ENCODE measurements at places on chromosomes 12 and 14.

- DNase-seq = no peak
Observed at GRCh38 chr14:83173687-83174086, 1640.0 kb upstream of the SEL1L start.

- DNase-seq = peak; percentile 54
Observed at GRCh38 chr12:22625762-22626294, 857 bp downstream of the ETNK1 start.

- peak; percentile 13 for DNase-seq
Observed at GRCh38 chr12:121033625-121034349, 5.3 kb downstream of the OASL start.

GRCh38 chr14:105074601-105075053 is 9.4 kb upstream of the GPR132 start:
- DNase-seq = no peak

DNA sequence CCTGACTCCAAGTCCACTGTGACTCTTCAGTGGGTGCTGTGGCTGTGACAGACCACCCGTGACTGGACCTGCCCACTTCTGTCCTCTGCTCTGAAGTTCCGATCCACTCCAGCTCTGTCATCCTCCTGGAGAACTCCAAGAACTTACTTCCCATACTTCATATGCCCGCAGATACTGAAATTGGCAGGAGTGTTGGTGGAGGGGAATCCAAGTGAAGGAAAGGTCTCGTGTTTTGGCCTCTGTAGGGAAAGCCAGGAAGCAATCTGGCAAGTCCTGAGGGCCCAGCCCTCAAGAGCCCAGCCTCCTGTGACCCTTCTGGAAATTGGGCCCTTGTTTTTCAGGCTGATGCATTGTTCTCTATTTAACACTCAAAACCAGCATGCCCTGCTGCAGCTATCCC is 22.4 kb upstream of the FKBP4 start:
- DNase-seq = no peak

DNA sequence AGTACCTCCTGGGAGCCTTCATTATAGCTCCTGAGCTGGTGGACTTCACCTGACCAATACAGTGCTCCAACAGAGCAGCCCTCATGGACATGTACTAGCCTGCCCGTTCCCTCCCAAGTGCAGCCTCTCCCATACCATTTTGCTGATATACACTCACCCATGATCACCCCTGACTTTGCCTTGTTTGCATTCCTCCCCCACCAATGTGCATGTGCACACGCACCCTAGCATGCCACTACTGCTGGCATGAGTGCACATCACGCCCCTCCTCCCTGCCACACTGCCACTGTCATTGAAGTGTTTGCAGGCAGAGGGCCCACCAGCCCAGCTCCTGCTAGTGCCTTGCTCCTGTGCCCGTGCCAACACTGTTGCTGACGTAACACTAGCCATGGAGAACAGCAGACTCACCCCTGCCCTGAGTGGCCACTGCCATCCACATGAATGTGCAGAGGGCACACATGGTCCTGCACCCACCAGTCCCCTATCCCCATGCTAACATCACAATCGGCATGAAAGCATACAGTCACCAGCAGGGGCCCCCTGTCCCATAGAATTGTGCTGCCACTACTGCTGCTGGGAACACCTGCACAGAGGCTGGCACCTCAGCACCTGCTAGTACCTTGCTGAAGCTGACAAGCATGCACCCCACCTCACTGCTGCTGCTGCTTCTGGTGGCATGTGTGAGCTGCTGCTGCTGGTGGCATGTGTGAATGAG is 110.3 kb downstream of the SINHCAF start:
- no peak for DNase-seq

DNA sequence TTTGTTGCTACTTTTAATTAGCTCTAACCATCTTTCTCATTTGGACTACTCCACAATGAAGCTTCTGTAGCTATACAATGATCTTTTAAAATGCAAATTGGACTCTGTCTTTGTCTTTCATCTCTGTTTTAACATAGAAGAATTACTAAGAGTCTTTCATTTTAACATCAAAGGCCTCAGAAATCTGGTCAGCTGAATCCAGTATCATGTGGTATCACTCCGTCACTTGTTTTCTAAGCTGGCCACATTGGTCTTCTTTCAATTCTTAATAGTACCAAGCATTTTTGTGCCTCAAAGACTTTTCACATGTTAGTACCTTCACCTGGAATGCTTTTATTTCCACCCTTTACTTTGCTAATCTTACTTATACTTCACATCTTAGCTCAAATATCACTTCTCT is 95.5 kb upstream of the SLC16A7 start:
- no peak for DNase-seq

DNA sequence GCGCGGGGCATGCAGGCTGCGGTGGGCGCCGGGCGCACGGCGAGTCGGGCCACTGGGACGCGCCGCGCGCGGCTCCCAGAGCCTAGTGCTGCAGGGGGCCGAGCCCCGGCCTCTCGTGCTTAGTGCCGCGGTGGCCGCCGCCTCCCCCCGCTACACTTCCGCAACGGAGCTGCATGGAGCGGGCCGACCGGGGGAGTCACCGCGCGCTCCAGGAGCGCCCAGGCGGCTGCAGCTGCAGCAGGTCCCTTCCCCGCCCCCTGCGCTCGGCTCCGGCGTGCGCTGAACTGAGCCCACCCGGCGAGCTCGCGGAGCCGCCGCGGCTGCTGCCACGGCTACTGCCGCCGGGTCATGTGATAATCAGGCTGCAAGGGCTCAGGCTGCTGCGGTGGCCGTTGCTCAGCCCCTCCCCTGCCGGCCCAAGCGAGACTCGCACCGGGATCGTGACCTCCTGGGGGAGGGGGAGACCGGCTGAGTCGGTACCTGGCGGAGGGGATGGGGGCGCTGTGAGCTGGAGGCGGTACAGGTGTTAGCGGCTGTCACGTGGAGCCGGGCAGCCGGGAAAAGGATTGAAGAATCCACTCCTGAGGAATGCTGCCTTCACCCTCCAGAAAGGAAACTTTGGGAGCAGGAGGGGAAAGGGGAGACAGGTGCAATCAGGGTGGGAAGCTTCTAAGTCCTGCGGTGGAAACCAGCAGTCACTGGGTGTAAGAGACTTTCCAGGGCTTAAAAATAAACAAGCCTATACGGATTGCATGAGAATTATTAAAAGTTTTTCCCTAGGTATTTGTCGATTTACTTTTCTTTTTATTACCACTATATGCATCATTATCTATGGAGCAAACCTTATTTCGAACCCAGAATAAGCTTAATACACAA is at the start of gene PPM1H:
PPM1H (minus strand) TSS at position 352 of the 876 bp plus-strand sequence. CDS start 414 bp downstream, outside the sequence.
- DNase-seq = peak; percentile 93
